Activated CD4-positive, alpha-beta memory T cell treated with anti-CD3 and anti-CD28 coated beads for 36 hours (primary cell): ENCODE measurements at places on chromosomes 13 and 19.

- DNase-seq, result no peak
Measured at GRCh38 chr19:39617745-39618144, 15.4 kb downstream of the LGALS13 start.

DNA sequence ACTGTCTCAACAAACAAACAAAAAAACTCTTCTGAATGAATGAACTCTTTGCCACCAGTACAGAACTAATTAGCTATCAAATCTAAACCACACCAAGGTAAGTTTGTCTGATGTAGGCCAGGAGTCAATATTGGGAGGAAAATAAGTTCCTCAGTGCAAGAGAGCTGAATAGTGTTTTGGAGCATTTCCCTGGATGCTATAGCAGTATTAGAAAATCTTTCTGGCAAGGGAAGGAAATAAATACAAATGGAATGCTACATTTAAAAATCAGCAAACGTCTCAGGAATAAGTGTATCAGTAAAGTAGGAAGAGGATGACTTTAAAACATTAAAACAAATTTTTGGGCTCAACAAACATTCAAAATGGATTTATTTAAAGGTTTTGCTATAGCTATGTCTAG lies 81.3 kb upstream of the TMTC4 start:
- DNase-seq, result no peak

- DNase-seq, result no peak
Measured at GRCh38 chr13:50766013-50766412, 77.5 kb downstream of the DLEU7 start.

- no peak for DNase-seq
Measured at GRCh38 chr13:24892829-24893228, 128.9 kb downstream of the RNF17 start.

DNA sequence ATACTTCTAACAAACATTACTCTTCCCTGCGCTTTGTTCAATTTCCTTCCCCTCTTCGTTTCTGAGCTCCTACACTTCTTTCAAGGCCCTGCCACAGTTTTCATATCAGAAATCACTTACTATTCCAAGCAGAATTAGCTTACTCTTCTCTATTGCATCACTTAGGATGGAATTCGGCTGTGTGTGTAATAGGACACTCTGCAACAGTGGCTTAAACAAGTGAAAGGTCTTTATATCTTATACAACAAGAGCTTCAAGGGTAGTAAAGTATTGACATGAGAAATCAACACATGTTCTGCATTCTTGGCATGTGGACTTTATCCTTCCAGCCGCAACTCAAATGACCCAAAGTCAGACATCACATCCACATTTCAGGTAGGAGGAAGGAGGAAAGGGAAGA lies 279.6 kb downstream of the PCDH20 start:
- no peak for DNase-seq

DNA sequence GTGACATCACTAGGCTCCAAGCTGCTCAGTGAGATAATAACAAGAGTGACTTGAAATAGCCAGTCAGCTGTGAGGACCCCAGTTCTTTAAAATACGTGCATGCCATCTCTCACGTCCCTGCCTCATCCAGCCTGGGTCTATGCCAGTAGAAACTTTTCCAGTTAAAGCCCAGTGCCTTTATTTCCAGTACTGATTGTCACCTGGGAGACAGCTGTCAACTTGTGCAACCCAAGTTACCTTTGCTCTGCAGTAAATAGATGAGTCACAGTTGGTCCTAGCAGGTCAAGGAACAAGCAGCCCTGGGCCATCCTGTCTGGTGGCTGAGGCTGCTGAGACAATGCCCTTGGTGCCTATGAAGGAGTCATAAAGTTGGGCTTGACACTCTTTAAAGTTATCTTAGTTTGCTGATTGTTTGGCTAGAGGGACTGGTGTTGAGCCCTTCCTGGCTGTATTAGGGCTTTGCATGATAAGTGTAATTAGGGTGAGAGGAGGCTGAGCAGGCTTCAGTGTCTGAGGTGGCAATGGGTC lies 228.7 kb downstream of the LACC1 start:
- DNase-seq, result no peak

- no peak for DNase-seq
Measured at GRCh38 chr19:17097593-17098126, 22.1 kb downstream of the MYO9B start.

- DNase-seq, result no peak
Measured at GRCh38 chr13:78784014-78784750, 125.2 kb upstream of the OBI1 start.

DNA sequence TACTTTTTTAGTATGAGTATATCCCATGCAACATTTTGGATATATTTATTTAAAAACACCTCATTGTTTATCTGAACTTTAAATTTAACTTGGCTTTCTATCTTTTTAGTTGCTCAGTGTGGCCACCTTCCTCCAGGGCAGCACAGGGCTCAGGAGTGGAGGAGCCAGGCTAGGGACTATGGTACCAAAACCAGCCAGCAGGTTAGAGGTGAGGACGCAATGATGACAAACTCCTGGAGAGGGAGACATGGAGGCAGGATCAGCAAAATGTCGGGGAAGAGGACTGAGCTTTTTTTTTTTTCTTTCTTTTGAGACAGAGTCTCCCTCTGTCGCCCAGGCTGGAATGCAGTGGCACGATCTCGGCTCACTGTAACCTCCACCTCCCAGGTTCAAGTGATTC lies 29.6 kb upstream of the CALM3 start:
- peak; percentile 37 for DNase-seq

DNA sequence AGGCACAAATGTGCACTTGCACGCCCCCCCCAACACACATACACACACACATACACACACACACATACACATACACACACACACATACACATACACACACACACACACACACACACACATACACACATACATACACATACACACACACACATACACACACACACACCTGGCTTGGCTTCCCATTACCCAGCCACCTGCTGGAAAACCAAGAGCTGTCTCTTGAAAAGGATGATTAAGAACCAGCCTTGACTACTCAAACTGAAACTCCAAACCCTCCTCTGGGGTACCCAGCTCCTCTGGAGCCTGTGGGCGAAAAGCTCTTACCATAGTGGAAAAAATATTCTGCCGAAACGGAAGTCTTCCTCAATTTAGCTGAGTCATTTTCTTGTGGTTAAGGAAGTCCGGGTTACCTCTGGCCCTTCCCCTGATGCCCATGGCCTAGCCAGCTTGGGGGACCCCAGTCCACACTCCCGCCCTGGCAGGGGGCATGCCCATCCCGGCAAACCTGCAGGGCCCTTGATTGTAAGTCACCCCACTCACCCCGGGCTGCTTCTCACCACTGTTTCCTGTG lies 21.9 kb downstream of the CEBPA start:
- DNase-seq, result peak; percentile 76

DNA sequence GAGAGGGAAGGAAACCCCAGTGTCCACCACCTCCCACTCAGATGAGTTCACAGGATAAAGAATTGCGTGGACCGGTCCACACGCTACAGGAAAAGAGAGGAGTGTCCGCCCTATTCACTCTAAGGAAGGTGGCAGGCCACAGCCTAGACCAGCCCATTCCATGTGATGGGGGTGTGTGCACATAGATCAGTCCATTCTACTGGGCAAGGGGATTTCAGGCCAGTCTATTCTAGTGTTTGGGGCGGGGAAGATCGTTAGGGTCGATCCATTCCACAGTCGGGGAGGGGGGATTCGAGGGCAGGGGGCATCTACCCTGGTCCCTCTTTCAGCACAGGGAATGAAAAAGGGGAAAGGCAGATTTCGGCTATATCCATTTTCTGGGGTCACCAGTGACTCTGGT lies 7.8 kb downstream of the FIZ1 start:
- DNase-seq, result no peak

DNA sequence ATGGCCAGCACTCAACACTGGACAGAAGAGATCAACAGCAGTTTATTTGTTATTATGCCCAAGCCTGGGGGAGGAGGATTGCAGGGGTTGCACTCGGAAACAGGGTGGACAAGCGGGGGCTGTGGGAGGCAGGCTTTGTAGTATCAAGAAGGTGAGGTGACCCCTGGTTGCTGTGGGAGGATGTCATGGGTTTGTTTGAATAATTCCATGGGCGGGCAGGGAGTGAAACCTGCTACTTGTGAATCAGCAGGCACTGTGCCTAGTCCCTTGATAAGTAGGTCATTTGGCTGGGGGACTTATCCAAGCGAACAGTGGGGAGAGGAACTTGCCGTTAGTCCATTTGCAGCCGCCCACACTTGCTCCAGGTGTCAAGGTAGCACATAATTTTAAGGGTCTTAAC lies 84.4 kb upstream of the KCTD15 start:
- DNase-seq, result no peak

DNA sequence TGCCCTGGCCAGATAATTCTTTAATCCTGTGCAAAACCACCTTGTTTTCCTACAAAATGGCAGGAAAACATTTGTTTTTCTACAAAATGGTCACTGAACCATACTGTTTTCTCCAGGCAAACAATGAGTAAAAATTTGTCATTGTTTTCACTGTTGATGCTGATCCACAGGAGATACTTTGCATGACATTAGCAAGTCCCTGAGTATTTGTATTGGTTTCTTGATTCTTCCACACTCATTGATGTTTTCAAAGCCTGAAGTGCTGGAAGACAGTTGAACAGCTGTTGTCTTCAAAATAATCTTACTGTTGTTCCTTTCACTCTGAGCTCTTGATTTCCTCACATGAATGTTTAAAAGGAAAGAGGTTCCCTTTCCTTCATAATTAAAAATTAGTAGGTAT lies 123.1 kb upstream of the HTR2A start:
- no peak for DNase-seq

- peak; percentile 37 for DNase-seq
Measured at GRCh38 chr19:33767898-33768413, 28.7 kb upstream of the KCTD15 start.

- no peak for DNase-seq
Measured at GRCh38 chr13:48040896-48041295, 3.4 kb downstream of the NUDT15 start.

DNA sequence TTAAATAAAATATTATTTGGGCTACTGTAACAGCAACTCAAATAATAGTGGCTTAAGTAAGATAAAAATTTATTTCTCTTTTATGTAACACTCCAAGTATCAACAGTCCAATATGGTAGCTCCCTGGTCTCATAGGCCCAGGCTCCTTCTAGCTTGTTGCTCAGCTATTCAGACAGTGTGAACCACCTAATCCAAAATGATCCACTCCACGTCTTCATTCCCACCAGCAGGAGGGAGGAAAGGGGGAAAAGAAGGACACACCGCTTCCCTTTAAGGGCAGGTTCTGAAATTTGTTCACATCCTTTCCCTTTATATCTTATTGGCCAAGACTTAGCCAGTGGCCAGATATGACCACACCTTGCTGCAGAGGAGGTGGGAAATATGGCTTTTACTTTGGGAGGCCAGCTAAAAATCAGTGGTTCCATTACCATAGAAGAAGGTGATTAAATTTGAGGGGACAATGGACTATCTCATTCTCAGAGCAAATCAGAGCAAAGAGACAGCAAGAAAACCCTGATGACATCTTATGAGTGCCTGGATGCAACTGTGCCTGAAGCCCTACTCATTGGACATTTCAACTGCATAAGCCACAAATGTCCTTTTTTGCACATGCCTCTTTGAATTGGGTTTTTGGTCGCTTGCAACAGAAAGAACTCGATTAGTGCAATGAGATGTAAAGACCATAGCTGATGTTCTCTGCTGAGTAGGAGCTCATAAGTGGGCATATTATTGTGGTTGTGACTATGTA lies 7.0 kb upstream of the EPOR start:
- DNase-seq, result no peak

- no peak for DNase-seq
Measured at GRCh38 chr13:93624311-93624777, 397.7 kb downstream of the GPC6 start.

GRCh38 chr13:51225029-51225428 lies 2.8 kb downstream of the FAM124A start:
- no peak for DNase-seq

GRCh38 chr19:46840498-46840942 lies 10.1 kb downstream of the AP2S1 start:
- DNase-seq, result peak; percentile 65

GRCh38 chr13:66137384-66137783 lies 1092.8 kb downstream of the PCDH9 start:
- no peak for DNase-seq

DNA sequence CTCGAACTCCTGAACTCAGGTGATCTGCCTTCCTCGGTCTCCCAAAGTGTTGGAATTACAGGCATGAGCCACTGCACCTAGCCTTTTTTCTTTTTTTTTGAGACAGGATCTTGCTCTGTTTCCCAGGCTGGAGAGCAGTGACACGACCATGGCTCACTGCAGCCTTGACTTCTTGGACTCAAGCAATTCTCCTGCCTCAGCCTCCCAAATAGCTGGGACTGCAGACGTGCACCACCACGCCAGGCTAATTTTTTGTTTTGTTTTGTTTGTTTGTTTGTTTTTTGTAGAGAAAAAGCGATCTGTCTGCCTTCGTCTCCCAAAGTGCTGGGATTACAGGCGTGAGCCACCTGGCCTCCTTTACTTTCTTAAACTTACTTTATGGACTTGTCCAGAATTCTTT lies 6.5 kb upstream of the SIN3B start:
- no peak for DNase-seq
